Activated T-helper 2 cell treated with anti-CD3 and anti-CD28 coated beads, Interferon-gamma antibody, Interleukin-2, Interleukin-4, amounts not matched to agents 10 μg/mL and 5 μg/mL and 100 μg/mL, durations not matched to agents 14 hours and 24 hours and 36 hours (primary cell): ENCODE measurements at places on chromosomes 1 and 21. TPM values are rescaled to one million over a fixed set of nuclear protein-coding genes. Genes with fewer than 3 reads are reported as not detected.

DNA sequence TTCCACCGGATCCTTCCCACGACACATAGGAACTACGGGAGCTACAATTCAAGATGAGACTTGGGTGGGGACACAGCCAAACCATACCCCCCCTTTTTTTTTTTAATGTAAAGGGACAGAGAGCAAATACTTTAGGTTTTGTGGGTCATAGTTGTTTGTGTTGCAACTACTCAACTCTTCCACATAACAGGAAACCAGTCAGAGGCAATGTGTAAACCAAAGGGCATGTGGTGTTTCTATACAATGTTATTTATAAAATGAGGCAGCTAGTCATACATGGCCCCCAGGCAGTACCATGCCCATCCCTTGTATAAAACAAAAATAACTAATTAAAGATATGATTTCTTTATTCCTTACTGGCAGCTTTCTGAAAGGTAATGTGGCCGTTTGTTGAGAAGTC, 845.4 kb upstream of the ADAMTS5 start:
- no peaks in the 10 kb centered on the region for H3K36me3 ChIP-seq
- DNase-seq = no peak
- no peak overlapping the region for H3K27ac ChIP-seq
- H3K4me3 ChIP-seq = no peak overlapping the region
- H3K27me3 ChIP-seq = no peaks in the 10 kb centered on the region
- H3K4me1 ChIP-seq = no peaks in the 10 kb centered on the region

RAD54L gene
- 48.0 and 49.0 TPM in 2 replicates for total RNA-seq

DNA sequence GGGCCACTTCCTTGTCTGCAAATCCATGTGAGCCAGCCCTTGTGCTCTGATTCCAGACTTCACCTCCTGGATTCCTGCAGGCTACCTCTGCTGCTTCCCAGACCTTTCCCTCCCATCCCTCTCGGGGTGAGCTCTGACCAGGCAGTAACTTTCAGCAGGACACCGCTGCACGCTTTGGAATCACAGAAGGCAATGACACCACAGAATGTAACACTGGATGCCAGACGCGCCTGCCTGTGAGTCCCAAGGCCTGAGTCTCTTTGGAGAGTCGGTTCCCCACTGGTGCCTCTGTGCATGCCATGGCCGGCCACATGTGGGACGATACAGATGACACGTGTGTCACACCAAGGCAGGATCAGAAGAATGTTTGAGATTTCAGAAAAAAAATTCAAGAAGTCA, 89.7 kb upstream of the ERRFI1 start:
- H3K27me3 ChIP-seq = no peaks in the 10 kb centered on the region
- H3K36me3 ChIP-seq = no peaks in the 10 kb centered on the region
- H3K4me3 ChIP-seq = no peak overlapping the region
- H3K4me1 ChIP-seq = peaks cover 10% of the 10 kb centered on the region
- H3K27ac ChIP-seq = no peak overlapping the region

GRCh38 chr1:186865857-186866256, 37.1 kb downstream of the PLA2G4A start:
- H3K36me3 ChIP-seq = peaks cover 44% of the 10 kb centered on the region
- no peak for DNase-seq
- H3K4me3 ChIP-seq = no peak overlapping the region

DMRTA2 gene
- total RNA-seq = not detected in 2 replicates

ADORA3 gene
- total RNA-seq = not detected in 2 replicates

- H3K27me3 ChIP-seq = no peaks in the 10 kb centered on the region
- no peak overlapping the region for H3K4me3 ChIP-seq
- no peak for DNase-seq
- peaks cover 91% of the 10 kb centered on the region for H3K4me1 ChIP-seq
- peaks cover 14% of the 10 kb centered on the region for H3K36me3 ChIP-seq
These were observed 40.9 kb downstream of the GALNT2 start for GRCh38 chr1:230107941-230108340.

PTPN7 gene
- 388 and 398 TPM in 2 replicates for total RNA-seq

DNA sequence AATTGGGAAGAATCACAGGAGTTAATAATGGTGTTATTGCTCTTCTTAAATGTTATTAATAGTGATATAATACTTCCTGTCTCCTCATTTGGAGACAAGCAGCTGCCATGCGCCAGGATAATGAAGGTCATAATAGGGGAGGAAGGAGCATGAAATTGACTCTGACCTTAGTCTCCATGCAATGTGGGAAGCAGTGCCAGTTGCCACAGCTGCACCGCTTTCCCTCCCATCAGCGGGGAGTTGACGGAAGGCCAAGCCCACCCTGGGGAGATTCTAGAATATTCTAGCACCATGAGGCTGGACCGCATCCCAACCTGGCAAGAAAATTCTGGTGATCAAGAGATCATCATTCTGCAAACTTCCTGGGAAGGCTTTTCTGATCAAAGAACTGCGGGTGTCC, 11.0 kb upstream of the OLIG1 start:
- H3K36me3 ChIP-seq = no peaks in the 10 kb centered on the region
- DNase-seq = no peak
- H3K4me1 ChIP-seq = no peaks in the 10 kb centered on the region
- H3K27me3 ChIP-seq = peaks cover 31% of the 10 kb centered on the region

GRCh38 chr1:39136638-39137037, 67.9 kb upstream of the MACF1 start:
- no peak for DNase-seq
- H3K4me1 ChIP-seq = peaks cover 4% of the 10 kb centered on the region
- peaks cover 7% of the 10 kb centered on the region for H3K27me3 ChIP-seq
- H3K27ac ChIP-seq = no peak overlapping the region

DNA sequence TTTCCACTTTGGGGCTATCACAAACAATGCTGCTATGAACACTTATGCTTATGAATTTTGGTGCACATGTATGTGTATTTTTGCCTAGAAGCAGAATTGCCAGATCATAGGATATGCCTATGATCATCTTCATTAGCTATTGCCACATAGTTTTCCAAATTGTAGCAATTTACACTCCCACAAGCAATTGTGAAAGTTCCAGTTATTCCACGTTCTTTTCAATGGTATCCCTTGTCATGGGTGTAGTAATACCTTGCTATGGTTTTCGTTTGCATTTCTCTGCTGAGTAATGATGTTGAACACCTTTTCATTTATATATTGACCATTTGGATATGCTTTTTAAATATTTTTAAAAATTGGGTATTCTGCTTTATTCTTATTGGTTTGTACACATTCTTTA, 82.6 kb downstream of the MTR start:
- H3K4me1 ChIP-seq = peaks cover 3% of the 10 kb centered on the region
- no peaks in the 10 kb centered on the region for H3K27me3 ChIP-seq
- peaks cover 59% of the 10 kb centered on the region for H3K36me3 ChIP-seq

GRCh38 chr21:26754853-26755252, 90.4 kb downstream of the ADAMTS1 start:
- no peaks in the 10 kb centered on the region for H3K27me3 ChIP-seq
- no peaks in the 10 kb centered on the region for H3K4me1 ChIP-seq
- H3K4me3 ChIP-seq = no peak overlapping the region
- DNase-seq = no peak
- H3K27ac ChIP-seq = no peak overlapping the region

DNA sequence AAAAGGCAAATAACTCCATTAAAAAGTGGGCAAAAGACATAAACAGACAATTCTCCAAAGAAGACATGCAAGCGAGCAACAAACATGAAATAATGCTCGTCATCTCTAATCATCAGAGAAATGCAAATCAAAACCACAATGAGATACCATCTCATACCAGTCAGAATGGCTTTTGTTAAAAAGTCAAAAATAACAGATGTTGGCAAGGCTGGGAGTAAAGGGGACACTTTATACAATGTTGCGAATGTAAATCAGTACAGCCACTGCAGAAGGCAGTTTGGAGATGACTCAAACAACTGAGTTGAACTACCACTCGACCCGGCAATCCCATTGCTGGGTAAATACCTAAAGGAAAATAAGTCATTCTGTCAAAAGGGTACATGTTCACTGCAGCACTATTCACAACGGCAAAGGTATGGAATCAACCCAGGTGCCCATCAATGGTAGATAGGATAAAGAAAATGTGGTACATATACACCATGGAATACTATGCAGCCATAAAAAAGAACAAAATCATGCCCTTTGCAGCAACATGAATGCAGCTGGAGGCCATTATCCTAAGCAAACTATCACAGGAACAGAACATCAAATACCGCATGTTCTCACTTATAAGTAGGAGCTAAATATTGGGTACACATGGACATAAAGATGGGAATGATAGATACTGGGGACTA, 25.9 kb downstream of the TSPAN2 start:
- no peak for DNase-seq
- peaks cover 36% of the 10 kb centered on the region for H3K4me1 ChIP-seq
- H3K27ac ChIP-seq = peak overlapping the region; percentile 93
- H3K27me3 ChIP-seq = no peaks in the 10 kb centered on the region

DNA sequence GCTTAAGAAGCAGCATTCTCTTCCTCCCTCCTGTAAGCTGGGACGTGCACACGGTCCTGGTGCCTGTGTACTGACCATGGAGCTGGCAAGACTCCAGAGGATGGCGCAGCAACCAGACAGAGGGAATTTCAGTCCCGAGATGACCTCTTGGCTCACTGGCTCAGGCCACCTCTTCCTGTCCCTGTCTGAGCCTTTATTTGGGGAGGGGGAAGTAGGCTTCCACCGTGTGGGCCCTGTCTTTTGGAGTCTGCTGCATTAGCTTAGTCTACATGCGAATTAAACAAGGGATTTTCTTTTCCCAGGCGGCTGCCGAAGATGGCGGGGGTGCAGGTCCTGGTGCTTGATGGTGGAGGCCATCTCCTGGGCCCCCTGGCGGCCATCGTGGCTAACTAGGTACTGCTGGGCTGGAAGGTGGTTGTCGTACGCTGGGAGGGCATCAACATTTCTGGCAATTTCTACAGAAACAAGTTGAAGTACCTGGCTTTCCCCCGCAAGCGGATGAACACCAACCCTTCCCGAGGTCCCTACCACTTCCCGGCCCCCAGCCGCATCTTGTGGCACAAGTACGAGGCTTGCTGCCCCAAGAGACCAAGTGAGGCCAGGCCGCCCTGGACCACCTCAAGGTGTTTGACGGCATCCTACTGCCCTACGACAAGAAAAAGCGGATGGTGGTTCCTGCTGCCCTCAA, 10.2 kb downstream of the IL24 start:
- H3K27ac ChIP-seq = no peak overlapping the region
- H3K4me3 ChIP-seq = no peak overlapping the region
- DNase-seq = no peak
- H3K27me3 ChIP-seq = peaks cover 11% of the 10 kb centered on the region
- peaks cover 71% of the 10 kb centered on the region for H3K36me3 ChIP-seq
- H3K4me1 ChIP-seq = peaks cover 41% of the 10 kb centered on the region

- peak overlapping the region; percentile 52 for H3K27ac ChIP-seq
- H3K36me3 ChIP-seq = peaks cover 2% of the 10 kb centered on the region
- H3K4me3 ChIP-seq = no peak overlapping the region
- peaks cover 6% of the 10 kb centered on the region for H3K27me3 ChIP-seq
- H3K4me1 ChIP-seq = peaks cover 21% of the 10 kb centered on the region
These were observed 996 bp upstream of the MGST3 start for GRCh38 chr1:165629848-165630628.

GRCh38 chr1:76153841-76154205, 79.3 kb downstream of the ST6GALNAC3 start:
- DNase-seq = no peak
- H3K4me3 ChIP-seq = no peak overlapping the region
- H3K36me3 ChIP-seq = no peaks in the 10 kb centered on the region
- H3K4me1 ChIP-seq = peaks cover 11% of the 10 kb centered on the region
- H3K27ac ChIP-seq = no peak overlapping the region

ZNF648 gene
- total RNA-seq = not detected in 2 replicates

GRCh38 chr1:67226688-67227087, 60.4 kb downstream of the IL23R start:
- no peak overlapping the region for H3K27ac ChIP-seq
- H3K4me1 ChIP-seq = peaks cover 4% of the 10 kb centered on the region
- no peak for DNase-seq
- H3K27me3 ChIP-seq = no peaks in the 10 kb centered on the region
- no peak overlapping the region for H3K4me3 ChIP-seq

C4BPB gene
- total RNA-seq = 0.23 and 0.41 TPM in 2 replicates

- H3K27ac ChIP-seq = peak overlapping the region; percentile 99
- DNase-seq = no peak
- peak overlapping the region; percentile 93 for H3K4me3 ChIP-seq
- peaks cover 76% of the 10 kb centered on the region for H3K36me3 ChIP-seq
- peaks cover 62% of the 10 kb centered on the region for H3K4me1 ChIP-seq
- H3K27me3 ChIP-seq = no peaks in the 10 kb centered on the region
These were observed 142.2 kb upstream of the KRTAP19-8 start for GRCh38 chr21:31180256-31181081.

- H3K27me3 ChIP-seq = peaks cover 38% of the 10 kb centered on the region
- H3K4me1 ChIP-seq = peaks cover 8% of the 10 kb centered on the region
- H3K4me3 ChIP-seq = no peak overlapping the region
These were observed 3.7 kb downstream of the KNCN start for GRCh38 chr1:46547481-46548383.

TMPRSS15 gene
- total RNA-seq = not detected in 2 replicates

NLRP3 gene
- total RNA-seq = 0.09 and 0.30 TPM in 2 replicates

GRCh38 chr1:76508871-76509270, 358.4 kb upstream of the ST6GALNAC5 start:
- no peak overlapping the region for H3K4me3 ChIP-seq
- no peak overlapping the region for H3K27ac ChIP-seq
- DNase-seq = no peak
- peaks cover 14% of the 10 kb centered on the region for H3K4me1 ChIP-seq
- H3K36me3 ChIP-seq = no peaks in the 10 kb centered on the region

PFKFB2 gene
- 1.9 and 2.2 TPM in 2 replicates for total RNA-seq

SNAP47 gene
- 28.4 and 29.3 TPM in 2 replicates for total RNA-seq

GRCh38 chr21:38219049-38219628, 37.7 kb upstream of the KCNJ15 start:
- peak; percentile 35 for DNase-seq
- H3K36me3 ChIP-seq = peaks cover 3% of the 10 kb centered on the region
- peaks cover 6% of the 10 kb centered on the region for H3K4me1 ChIP-seq
- H3K4me3 ChIP-seq = no peak overlapping the region

DNA sequence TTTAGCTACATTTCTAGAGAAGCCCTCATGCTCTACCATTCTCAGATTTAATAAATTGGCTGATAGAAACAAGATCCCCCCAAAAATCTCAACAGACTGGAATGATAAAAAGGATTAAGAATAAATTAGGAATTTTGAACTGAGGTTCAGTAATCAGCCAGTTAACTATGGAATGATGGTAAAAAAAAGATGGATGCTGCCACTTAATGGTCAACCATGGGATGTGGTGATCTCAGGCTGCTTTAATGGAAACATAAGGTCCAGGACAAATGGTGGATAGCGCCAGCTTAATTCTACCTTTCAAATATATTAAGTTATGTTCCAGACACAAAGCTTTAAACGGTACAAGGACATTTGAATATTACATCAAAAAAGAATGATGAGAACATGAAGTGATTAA, 49.9 kb downstream of the CCN1 start:
- H3K4me1 ChIP-seq = no peaks in the 10 kb centered on the region
- H3K36me3 ChIP-seq = peaks cover 18% of the 10 kb centered on the region
- H3K4me3 ChIP-seq = no peak overlapping the region
- H3K27ac ChIP-seq = no peak overlapping the region
- H3K27me3 ChIP-seq = no peaks in the 10 kb centered on the region
- no peak for DNase-seq
